ENCODE measurements at places on chromosomes 6 and 20.
A peak's percentile ranks its signal among the peaks of the same experiment; 100 is the strongest.

- no peak for DNase-seq
Observed at GRCh38 chr6:147949981-147950622, 392.5 kb upstream of the SASH1 start.

GRCh38 chr6:123423130-123423529 lies 213.6 kb downstream of the TRDN start:
- no peak for DNase-seq

GRCh38 chr6:30061858-30062458 lies 893 bp downstream of the POLR1H start:
- no peak for DNase-seq

- DNase-seq, result no peak
Observed at GRCh38 chr6:9252799-9253198, 817.5 kb upstream of the SLC35B3 start.

DNA sequence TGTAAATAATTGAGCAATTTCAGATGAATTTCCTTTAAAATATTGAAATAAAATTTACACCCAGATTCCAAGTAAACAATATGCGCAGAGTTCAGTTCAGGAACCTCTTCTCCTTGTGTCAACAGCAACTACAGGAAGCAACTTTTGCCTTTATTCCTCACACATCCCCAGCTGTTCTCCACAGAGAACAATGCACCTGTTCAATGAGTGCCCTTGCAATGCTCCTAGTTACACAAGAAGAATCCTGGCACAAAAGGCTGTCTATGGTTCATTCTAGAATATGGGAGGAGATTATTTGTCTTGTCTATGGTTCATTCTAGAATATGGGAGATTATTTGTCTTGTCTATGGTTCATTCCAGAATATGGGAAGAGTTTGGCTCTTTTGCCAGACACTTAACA lies 454.9 kb downstream of the BTBD3 start:
- DNase-seq, result no peak

DNA sequence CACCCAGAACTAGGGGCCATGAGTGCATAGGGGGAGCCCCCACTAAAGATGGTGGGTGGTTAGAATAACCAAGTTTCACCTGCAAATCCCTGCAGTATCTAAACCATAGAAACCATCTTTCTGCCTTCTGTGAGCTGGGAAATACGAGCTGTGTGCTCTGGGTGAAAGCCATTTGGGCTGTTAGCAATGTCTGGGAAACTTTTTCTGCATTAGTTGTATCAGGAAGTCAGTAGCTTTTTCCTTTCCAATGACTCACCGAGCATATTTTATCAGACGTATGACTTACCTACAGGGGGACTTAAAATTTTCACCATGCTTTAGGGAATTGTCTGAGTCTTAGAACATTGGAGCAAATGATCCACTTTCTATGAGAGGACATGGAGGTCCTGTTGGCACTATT lies 584.0 kb downstream of the QKI start:
- no peak for DNase-seq

GRCh38 chr6:3759646-3760232 lies 8.2 kb upstream of the PXDC1 start:
- no peak for DNase-seq

- DNase-seq, result peak; percentile 37
Observed at GRCh38 chr6:4459032-4459431, 317.2 kb upstream of the CDYL start.

DNA sequence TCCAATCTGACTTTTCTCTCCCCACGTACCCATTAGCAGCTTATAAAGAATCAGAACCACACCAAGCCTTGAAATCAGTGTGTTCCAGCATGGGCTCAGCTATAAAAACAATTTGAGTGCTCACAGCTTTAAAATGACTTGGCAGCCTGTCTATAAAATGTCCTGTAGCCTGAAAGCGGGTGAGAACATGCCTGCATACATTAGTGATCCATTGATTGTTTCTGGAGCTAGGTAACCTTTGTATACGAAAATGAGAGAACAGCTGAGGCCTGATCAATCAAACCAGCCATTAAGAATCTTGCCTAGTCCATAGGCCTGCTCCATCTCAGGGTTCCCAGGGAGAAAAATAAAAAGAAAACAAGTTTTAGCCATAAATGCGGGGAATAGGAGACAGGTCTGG lies 245.8 kb upstream of the SULF2 start:
- no peak for DNase-seq

- peak; percentile 38 for DNase-seq
Observed at GRCh38 chr6:63352069-63352543, 32.3 kb upstream of the LGSN start.

GRCh38 chr6:139591075-139591865 lies 216.8 kb upstream of the CITED2 start:
- no peak for DNase-seq
